ENCODE measurements at places on chromosomes 3 and 15.

GRCh38 chr3:131544557-131544956, 41.8 kb upstream of the MRPL3 start:
- DNase-seq, result no peak

- DNase-seq, result no peak
Measured at GRCh38 chr3:102715030-102715697, 280.3 kb downstream of the ZPLD1 start.

GRCh38 chr3:31555204-31555603, 22.5 kb downstream of the STT3B start:
- DNase-seq, result no peak

DNA sequence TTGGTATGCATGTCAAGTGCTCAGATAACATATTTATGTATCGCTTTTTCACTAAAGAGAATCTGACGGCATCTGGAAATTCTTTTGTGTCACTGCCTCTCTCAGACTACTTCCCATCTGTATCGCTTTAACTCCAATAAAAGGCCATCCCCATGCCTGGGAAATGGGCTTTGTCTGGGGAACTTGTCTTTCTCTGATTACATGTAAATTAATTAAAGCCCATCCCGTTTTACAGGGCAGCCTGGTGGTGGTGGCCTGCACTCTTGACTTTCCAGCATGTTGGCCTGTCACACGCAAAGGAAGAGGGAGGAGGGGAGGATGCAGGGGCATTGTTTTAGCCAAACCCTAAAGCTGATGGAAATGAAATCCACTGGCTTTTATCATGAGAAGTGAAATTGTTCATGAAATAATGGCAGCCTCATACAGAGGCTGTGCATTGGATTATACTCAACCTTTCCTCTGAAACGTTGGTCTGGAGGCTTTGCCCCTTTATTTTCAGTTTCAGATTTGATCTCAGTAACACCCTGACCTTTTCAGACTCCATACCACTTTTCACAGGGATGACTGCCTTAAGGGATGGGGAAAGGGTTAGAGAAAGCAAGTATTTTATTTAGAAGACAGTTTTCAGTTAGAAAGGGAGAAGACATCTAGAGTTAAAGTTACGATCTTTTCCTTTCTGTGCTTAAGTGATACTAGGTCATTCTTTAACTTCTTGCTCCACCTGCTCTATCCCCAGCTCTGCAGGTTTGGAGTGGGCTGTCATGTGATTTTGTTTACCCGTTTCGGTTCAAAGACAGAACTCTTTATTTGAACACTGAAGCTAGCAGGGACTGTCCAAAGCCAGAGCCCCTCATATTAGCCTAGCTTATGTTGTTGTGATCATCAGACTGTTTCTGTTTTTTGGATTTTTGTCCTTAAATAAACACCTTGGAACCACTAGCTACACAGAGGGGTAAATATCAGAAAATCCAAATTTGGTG, 94.6 kb upstream of the CTDSPL start:
- DNase-seq, result no peak

DNA sequence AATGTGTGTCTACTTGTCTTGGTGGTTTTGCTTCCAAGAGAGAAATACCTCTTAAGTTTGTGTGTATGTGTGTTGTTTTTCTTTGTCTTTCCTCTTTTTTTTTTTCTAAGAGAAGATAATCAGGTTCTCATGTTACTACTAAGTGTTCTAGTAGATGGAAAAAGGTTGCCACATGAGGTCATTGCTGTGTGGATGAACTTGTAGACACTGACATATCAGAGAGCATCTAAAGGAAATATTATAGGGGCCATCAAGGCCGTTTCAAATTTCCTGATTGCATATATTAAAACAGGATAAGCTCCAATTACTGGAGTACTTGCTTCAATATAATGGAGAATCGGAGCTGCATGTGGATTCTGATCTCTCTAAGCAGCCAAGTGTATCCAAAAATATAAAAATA, 747.5 kb downstream of the NR2F2 start:
- no peak for DNase-seq

DNA sequence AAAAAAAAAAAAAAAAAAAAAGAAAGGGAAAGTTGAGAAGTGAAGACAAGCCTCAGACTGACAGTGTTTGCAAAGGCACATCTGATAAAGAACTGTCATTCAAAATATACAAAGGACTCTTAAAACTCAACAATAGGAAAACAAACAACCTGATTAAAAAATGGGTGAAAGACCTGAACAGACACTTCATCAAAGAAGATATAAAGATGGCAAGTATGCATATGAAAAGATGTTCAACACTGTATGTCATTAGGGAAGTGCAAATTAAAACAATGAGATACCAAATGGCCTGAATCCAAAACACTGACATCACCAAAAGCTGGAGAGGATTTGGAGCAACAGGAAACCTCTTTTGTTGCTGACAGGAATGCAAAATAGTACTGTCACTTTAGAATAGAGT, 48.6 kb downstream of the MCCC1 start:
- DNase-seq, result no peak

DNA sequence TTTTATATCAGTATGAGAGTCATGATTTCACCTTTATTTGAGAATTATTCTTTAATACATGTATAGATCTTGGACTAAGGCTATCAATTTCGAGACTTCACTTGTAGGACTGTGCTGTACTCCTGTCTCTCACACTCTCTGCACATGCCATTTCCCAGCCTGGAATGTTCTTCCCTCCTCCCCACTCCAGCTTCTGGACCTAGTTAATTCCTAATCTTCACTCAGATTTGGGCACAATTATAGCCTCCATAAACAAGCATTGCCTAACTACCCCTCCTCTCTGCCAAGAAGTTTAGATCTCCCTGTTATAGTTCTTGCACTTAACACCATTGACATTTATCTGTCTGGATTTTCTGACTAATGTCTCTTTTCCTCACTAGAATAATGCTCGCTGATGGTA, 88.3 kb downstream of the FHIT start:
- DNase-seq, result no peak

- DNase-seq, result no peak
Measured at GRCh38 chr15:69793781-69794451, 303.8 kb downstream of the TLE3 start.

- no peak for DNase-seq
Measured at GRCh38 chr3:71433631-71434030, 149.9 kb downstream of the FOXP1 start.

GRCh38 chr3:175672119-175672689, 813.1 kb downstream of the NAALADL2 start:
- DNase-seq, result no peak

DNA sequence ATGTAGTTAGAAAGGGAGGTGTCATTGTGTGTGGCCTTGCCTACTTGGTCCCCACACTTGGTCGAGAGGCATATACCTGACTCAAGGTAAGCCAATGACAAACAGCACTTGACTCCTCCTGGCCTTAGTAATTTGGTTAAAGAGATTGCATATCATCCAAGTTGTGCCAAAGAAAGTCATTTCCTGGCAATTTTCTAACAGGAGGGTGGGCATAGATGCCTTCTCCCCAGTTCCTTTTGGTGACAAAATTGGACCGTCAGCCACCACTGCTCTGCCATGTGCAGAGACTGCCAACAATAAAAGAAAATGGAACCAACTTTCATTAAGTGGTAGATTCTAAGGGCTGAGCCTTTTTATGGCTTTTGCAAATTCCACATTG, 7.9 kb upstream of the LEKR1 start:
- DNase-seq, result no peak
